ENCODE measurements at places on chromosomes 3 and 15.

- DNase-seq = no peak
Measured at GRCh38 chr3:66480666-66481065, 20.2 kb downstream of the LRIG1 start.

DNA sequence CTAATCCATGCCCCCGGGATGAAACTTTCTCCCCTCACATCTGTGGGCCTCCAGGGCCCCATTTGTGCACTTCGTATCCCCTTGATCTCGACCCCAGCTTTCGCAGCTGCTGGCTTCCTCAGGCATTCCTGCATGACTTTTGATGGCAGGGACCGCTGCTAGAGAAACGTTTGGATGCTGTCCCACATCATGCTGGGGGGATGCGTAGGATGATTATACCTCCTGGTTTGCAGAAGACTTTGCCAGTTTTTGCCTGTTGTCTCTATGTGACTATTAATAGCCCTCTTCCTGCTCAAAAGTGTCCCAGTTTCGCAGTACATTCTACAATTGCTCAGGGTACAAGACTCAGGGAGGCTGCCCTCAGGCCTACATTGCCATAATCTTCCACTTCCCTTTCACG is 10.4 kb upstream of the KCNAB1 start:
- DNase-seq = no peak

GRCh38 chr3:168040607-168041208 is 55.0 kb downstream of the GOLIM4 start:
- DNase-seq = peak; percentile 57

DNA sequence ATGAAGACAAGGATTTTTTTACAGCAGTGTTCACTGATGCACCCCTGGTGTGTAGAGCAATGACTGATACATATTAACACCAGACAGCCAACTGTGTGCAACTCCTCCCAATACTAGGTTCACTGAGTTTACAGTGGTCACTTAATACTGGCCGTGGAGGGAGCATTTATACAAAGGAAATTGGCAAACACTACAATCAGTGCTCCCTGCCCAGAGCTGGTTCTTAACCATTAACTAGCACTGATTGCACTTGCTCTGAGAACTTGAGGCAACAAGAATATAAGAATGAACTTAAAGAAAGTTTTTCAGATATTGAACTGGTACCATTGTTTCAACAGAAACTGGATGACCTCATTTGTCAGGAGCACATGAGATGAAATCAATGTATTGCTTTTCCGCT is 110.6 kb downstream of the MAGI1 start:
- DNase-seq = no peak

- no peak for DNase-seq
Measured at GRCh38 chr15:94230431-94230882, 904 bp upstream of the MCTP2 start.

Data from islet precursor cell (in vitro differentiated cells).